ENCODE measurements at places on chromosomes 5 and 9.

DNA sequence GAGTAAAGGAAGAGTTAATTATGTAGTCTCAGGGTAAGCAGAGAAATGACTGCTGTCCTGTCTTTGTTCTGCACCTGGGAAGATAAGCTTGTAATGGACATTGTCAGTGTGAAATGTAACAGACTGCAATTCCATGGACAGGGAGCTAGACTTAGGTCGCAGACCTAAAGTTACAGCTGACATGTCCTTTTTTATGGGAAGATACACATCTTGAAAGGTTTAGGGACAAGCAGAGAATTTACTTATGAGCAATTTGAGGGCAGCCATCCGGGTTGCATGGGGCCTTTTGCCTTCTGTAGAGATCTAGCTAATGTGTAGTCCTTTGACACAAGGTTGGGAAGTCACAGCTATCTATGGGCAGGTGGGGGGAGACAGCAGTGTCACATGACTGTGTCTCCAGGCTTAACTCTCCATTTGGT is 85.7 kb downstream of the SERINC5 start:
- DNase-seq: no peak

- DNase-seq: no peak
Measured at GRCh38 chr9:108688051-108688450, 167.7 kb downstream of the ACTL7B start.

GRCh38 chr9:134162926-134163370 is 1.4 kb downstream of the RNU6ATAC start:
- DNase-seq: no peak

- no peak for DNase-seq
Measured at GRCh38 chr5:161022151-161022550, 170.1 kb upstream of the ATP10B start.

GRCh38 chr5:43926923-43927322 is 323.9 kb downstream of the NNT start:
- DNase-seq: no peak

- no peak for DNase-seq
Measured at GRCh38 chr5:168434001-168434400, 52.3 kb upstream of the RARS1 start.

- no peak for DNase-seq
Measured at GRCh38 chr9:99180662-99181061, 41.1 kb downstream of the ALG2 start.

DNA sequence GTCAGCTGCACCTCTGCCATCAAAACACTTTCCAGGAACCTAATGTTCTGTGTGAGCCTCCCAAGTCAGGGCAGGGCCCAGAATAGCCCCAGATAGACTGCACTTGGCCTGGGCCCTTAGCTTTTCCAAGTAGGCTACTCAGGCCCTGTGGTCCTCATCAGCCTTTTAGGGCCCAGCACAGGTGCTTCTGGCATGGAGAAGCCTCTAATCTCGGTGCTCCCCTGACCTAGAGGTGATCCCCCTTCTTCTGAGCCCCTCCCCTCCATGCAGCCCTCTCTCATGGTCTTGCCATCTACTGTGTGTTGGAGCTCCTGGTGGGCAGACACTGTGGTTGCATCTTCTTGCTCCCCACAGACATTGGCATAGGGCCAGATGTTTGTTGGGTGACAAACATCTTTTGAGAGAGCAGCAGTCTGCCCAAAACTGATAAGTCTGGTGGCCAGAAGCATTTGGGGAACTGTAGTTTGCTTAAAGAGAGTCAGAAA is 28.1 kb downstream of the FRMPD1 start:
- no peak for DNase-seq

DNA sequence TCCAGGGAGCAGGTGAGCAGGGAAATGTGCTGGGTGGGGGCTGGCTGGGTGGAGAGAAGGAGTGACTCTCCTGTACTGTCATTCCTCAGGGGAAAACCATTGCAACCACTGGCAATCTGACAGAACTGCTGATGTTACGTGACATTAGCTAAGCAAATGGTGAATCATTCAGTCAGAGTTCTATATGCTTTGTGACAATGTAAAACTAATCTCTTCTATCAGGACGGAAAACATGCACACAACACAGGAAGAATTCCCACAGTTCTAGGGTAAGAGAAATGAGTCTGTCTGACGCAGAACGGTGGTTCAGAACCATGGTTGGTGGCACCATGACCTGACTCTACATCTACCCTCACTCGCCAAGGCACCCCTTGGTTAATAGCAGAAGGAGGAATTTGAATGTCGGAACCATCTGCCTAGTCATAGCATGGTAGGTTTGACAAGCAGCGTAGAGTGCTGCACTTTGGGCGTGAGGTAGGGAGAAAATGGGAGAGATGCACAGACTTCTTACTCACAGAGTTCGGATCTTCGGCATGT is 243.6 kb upstream of the PANK3 start:
- no peak for DNase-seq

DNA sequence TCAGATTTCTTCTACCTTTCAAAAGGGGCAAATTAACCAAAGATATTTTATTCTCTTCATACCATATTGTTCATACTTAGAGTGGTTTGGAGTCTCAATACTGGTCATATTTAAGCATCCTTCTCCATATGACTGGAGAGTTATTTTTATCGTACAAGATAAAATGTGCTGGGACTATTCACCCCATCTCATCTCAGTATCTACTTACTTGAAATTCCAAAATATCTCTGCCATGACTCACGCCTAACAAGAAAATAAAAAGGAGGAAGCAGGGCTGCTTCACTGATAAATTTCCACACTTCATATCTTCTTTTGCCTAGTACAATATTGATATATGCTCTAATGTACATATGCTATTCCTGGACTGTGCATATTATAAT is 277.9 kb upstream of the CDH9 start:
- no peak for DNase-seq

- DNase-seq: no peak
Measured at GRCh38 chr5:116494784-116495450, 79.7 kb downstream of the SEMA6A start.

DNA sequence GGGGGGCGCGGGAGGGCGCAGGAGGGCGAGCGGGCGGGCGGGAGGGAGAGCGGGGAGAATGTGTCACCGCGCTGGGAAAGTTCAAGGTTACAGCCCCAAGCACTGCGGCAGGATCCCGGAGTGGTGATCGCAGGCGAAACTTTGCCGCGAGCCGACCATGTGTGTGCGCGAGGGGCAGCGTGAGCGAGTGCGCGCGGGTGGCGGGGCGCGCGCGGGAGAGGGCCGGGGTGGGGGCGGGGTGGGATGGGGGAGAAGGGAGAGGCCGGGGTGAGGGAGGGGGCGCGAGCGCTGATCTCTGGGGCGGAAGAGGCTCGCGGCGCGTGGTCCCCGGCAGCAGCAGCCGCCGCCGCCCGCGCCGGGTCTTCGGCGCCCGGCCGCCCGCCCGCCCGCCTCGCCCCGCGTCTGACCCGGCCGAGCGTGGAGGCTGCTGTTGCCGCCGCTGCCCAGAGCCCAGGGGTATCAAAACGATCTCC is at the start of gene NFIB:
TSS of gene NFIB (minus strand) at position 191 of the 473 bp plus-strand sequence. CDS start 630 bp downstream, outside the sequence.
- DNase-seq: peak; percentile 14

GRCh38 chr9:35102465-35102768 is 514 bp downstream of the STOML2 start:
- peak; percentile 24 for DNase-seq

GRCh38 chr5:73417303-73418034 is 31.1 kb downstream of the FOXD1 start:
- DNase-seq: no peak

- DNase-seq: no peak
Measured at GRCh38 chr5:95730011-95730700, 980 bp upstream of the RHOBTB3 start.

GRCh38 chr5:134397196-134397595 is 14.5 kb downstream of the CDKN2AIPNL start:
- no peak for DNase-seq

DNA sequence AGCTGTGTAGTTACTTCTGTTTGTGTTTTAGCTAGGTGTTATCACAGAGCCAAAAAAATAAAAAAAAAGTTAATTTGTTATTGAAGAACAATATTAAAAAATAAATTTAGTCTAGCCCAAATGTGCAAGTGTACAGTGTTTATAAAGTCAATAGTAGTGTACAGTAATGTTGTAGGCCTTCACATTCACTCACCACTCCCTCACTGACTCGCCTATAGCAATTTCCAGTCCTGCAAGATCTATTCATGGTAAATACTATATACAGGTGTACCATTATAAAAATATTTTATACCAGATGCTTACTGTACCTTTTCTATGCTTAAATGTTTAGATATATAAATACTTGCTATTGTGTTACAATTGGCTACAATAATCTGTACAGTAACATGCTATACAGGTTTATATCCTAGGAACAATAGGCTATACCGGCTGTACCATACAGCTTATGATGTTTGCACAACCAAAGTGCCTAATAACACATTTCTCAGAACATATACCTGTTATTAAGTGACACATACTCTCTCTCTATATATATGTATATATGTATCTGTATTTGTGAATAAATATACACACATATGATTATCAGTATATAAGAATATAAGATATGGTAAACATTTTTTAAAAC is 341.4 kb upstream of the EDIL3 start:
- DNase-seq: no peak

DNA sequence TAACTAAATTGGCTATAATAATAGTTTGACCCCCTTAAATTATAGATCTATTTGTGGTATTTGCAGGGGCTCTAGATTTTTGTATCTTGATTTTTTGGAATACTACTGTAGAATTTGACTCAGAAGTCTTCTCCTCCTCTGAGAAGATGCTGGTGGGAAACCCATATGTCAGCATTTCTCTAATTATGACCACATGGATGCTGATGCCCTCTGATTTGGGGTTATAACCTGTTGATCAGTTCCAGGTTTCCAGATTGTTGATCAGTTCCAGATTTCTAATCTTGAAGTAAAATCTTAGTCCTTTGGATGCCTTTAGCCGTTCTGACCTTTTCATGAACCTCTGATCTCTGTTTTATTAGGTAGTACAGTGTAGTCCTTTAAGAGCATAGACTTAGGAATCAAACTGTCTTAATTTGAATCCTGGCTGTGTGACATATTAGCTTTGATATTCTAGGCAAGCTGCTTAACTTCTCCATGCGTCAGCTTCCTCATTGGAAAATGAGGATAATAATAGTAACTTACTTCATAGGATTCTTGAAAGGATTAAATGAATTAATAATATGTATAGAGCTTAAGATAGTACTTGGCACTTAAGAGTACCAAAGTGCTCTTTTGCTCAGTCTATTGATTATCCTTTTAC is 8.1 kb downstream of the FSD1L start:
- peak; percentile 33 for DNase-seq

DNA sequence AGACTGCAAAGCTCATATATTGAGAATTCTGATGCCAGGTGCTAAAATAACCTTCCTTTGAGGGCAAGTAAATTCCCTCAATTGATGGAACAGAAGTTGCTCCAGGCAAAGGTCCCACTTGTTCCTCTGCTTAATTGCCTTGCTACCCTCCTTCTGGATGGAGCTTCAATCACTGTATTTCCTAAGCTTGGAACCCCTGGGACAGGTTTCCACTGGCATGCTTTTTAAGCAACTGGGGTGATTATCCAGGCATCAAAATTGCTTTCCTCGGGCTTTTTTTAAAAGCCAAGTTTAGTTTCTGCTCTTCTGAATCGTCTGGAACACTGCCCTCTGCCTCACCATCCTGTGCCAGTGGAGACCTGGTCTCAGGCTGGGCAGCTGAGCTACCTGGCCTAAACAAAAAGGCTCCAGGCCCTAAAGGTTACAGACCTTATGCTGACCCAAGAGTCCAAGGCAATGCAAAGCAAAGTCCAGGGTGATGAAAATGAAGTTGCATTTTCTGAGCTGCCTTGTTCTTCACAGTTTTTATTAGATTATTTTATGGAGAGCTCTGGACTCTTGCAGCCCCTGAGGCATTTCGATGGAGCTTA is 167.9 kb upstream of the CD180 start:
- DNase-seq: no peak

- no peak for DNase-seq
Measured at GRCh38 chr5:58641533-58641932, 58.7 kb downstream of the RAB3C start.

GRCh38 chr5:77546-77945 is 14.4 kb upstream of the PLEKHG4B start:
- no peak for DNase-seq

GRCh38 chr9:27227192-27227591 is 69.8 kb downstream of the EQTN start:
- no peak for DNase-seq

DNA sequence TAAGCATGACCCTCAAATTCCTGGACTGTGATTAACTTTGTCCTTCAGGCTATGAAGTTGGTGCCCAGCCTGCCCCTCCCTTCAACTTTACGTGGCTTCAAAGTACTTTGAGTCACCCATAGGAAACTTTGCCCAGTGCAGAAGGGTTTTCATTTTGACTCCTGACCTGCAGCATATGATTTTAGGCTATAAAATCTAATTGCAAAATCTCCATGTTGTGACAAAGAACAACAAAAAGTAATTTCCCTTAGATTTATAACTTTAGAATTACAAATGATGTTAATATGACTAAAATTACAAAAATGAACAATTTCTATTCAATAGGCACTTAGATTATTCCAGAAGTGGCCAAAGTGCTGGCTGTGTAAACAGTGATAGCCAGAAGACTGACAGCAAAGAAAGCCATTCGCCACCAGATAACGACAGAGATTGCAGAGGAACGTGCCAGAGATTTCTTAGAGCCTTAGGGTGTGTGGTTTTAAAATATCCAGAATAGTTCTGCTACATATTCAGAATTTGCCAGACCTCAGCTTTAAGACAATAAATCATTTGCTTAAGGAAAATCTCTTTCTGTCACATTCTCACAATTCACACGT is 197.4 kb downstream of the SEMA5A start:
- no peak for DNase-seq

DNA sequence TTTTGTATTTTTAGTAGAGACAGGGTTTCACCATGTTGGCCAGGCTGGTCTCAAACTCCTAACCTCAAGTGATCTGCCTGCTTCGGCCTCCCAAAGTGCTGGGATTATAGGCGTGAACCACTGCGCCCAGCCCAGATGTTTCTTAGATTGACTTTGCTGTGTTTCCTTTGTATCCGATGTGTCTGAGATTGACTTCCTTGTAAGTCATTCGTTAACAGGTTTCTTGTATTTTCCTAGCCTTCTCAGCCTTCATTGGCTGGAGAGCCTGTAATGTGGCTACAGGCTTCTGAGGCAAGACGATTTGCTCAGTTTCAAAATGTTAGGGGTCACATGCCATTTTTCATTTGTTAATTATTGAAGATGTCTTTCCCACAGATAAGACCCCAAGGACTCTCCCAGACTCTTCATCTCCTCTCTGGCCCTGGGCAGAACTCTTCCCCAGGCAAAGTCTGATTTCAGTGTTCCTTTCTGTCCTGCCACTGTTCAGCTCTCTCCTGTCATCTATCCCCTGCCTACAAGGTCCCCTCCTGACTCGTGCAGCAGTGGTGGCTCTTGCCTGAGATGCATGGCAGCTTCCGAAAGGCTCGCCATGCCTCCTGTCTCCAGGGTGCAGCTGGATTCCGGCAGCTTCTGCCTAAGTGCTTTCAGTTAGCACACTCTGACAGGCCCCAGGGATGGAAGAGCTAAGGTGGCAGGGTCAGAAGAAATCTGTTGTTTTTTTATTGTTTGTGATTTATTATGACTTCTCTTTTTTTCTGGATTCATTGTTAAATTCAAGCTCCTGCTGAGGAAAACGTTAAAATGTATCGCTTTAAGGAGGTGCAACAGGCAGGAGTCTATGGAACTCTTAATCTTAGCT is 206.4 kb downstream of the AOPEP start:
- DNase-seq: no peak

GRCh38 chr9:135663857-135664256 is 748 bp downstream of the LCN9 start:
- DNase-seq: no peak

GRCh38 chr5:56253924-56254323 is 20.8 kb upstream of the ANKRD55 start:
- DNase-seq: no peak

GRCh38 chr9:72592502-72593403 is 71.3 kb downstream of the TMC1 start:
- DNase-seq: peak; percentile 78

- DNase-seq: no peak
Measured at GRCh38 chr9:132164604-132165362, 2.9 kb downstream of the NTNG2 start.

Data from suppressor macrophage (primary cell).